Stimulated activated CD4-positive, alpha-beta T cell treated with anti-CD3 and anti-CD28 coated beads, Interleukin-15, amount 100 ng/mL, for 1 hour (primary cell): ENCODE measurements at places on chromosomes 2 and 18.

GRCh38 chr2:236075802-236076201 lies 92.4 kb downstream of the GBX2 start:
- DNase-seq = no peak

DNA sequence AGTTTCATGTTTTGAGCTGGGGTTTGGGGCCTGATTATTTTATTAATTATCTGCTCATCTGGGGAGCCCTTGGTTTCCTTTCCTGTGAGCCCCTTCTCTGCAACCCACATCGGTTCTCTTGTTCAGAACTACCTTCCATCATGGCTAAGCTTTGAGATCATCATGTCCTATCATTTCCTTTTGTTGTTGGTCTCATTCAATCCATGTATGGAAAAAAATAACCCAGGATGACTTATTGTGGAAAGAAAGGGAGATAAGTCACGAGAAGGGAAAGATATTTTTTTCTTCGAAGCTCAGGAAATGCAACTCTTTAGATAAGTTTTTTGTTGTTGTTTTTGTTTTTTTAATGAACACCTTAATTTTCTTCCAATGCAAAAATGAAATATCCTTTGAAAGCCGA lies 43.7 kb downstream of the EHD3 start:
- DNase-seq = no peak

- DNase-seq = no peak
Measured at GRCh38 chr2:233084488-233084887, 24.3 kb downstream of the INPP5D start.

GRCh38 chr2:200007306-200007705 lies 51.9 kb downstream of the MAIP1 start:
- no peak for DNase-seq

DNA sequence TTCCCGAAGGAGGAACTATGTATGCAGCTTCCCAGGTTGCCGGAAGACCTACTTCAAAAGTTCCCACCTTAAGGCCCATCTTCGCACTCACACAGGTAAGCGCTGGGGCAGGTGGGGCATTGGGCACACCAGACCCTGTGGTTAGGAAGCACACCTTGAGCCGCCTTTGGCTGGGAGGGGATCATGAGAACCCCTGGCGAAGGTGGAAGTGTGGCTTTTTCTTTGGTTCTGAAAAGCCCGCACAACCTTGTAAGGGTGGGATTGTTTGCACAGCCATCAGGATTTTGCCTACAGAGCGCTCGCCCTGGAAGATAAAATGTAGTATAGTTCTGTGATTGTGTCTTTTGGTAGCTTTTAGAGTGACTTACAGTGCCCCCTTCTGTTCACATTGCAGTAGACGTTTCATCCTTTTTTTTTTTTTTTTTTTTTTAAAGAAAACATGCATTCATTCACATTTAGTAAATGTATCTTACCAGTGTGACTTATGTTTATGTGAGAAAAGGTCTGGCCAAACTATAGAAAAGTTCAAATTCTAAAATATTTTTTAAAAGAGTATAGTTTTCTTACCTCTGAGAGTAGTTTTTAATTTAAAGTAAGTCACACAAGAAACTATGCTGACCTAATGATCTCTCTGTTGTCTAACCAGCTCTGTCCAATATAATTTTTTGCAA lies 5.3 kb downstream of the KLF11 start:
- no peak for DNase-seq

DNA sequence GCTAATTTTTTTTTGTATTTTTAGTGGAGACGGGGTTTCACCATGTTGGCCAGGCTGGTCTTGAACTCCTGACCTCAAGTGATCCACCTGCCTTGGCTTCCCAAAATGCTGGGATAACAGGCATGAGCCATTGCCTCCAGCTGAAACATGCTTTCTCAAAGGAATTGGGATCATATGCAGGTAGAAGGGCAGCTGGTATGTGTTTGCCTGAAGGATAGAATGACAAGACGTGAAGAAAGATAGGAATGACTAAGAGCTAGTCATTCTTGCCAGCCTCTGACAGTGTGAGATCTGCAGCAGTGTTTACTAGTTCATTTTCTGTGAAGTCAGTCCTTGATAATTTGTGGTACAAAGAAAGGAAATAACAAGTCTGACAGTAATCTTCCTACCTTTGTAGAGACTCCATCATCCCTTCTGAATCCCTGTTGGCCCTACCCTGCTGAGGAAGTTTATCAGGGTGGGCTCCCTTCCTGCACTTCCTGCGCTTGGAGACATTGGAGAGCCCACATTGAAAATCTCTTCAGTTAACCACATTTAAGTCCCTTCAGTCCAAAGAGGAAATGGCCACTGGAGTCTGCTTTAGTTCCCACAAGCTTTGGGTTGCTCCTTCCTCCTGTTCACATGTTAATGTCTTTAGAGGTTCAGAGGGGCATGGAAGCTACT lies 14.7 kb downstream of the CFLAR start:
- no peak for DNase-seq

DNA sequence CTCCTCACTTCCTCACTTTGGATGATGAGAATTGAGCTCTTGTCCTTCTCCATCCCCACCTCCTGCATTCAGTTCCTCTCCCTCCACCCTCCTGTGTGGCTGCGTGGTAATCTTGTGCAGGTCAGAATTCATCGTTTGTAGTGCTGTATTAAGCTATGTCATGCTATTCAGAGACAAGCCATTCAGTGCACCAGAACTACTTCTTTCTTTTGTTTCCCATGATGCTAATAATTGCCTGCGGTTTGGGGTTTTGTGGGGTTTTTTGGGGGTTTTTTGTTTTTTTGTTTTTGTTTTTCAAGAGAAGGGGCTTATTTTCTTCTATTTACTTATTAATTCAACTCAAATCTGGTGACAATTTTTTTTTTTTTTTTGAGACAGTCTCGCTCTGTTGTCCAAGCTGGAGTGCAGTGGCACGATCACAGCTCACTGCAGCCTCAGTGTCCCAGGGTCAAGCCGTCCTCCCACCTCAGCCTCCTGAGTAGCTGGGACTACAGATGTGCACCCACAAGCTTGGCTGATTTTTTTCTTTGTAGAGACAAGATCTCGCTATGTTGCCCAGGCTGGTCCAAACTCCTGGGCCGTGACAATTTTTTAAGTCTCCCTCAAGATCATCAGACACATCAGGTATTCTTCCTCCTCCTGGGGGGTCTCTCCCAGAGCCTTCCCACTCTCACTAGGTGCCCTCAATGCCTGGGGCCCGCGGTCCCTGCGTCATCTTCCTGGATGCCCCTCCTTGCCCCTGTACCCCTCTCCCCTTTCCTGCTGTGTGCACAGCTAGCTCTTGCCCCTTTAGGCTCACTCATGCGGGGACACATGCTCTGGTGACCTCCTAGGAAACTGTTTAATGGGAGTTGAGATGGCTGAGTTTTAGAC lies 37.8 kb downstream of the MAL start:
- DNase-seq = no peak

DNA sequence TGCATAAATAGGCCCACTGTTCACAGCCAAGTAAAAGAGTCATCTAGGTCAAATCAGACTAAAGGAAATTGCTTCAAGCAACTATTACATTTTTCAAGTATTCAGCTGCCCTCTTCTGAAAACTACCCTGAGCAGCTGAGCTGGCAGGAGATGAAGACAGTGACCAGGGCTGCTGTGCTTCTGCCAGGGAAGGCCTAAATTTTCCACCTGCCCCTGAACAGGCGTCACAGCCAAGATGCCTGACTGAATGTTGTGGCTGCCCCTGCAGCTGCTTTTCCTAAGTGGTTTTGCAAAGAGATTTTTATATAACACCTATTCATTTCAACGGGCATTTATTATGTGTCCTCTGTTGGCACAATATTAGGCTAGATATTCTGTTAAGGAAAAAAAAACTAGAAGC lies 96.7 kb upstream of the RPE start:
- DNase-seq = no peak

- DNase-seq = no peak
Measured at GRCh38 chr2:70979180-70979488, 704 bp downstream of the ANKRD53 start.
